Brain (organoid and tissue), 16 donors: ENCODE measurements at places on chromosomes 3 and 15. TPM values are rescaled to one million over a fixed set of nuclear protein-coding genes. Genes with fewer than 3 reads are reported as not detected.

DNA sequence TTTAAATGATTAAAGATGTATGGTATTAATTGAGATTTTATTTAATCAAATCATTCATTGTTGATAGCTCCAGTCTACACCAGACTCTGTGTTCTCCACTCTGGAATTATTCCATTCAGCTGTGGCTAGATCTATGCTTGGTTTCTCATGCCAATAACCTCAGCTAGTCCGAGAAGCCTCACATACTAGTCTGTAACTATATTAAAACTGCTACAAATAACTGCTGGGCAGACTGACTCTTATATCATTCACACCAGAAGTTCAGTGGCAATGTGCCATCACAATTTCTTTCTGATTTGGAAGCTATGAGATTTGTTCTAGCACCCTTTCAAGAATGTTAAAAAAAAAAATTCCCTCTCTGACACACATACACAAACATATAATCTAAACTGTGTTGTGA lies 947.3 kb downstream of the ROBO1 start:
- peak; percentile 86 for DNase-seq

- DNase-seq = peak; percentile 60
Observed at GRCh38 chr15:58269455-58270414, 131.6 kb downstream of the AQP9 start.

SH2D7 gene
- not detected for polyA plus RNA-seq

GCSAM gene
- not detected for polyA plus RNA-seq

- no peak for DNase-seq
Observed at GRCh38 chr3:18526667-18527066, 101.5 kb upstream of the SATB1 start.

- DNase-seq = no peak
Observed at GRCh38 chr3:156617781-156618180, 56.6 kb upstream of the TIPARP start.

UCN2 gene
- not detected for polyA plus RNA-seq

PODXL2 gene
- polyA plus RNA-seq = 133 TPM

- DNase-seq = no peak
Observed at GRCh38 chr3:135020181-135020580, 225.1 kb downstream of the EPHB1 start.

DNA sequence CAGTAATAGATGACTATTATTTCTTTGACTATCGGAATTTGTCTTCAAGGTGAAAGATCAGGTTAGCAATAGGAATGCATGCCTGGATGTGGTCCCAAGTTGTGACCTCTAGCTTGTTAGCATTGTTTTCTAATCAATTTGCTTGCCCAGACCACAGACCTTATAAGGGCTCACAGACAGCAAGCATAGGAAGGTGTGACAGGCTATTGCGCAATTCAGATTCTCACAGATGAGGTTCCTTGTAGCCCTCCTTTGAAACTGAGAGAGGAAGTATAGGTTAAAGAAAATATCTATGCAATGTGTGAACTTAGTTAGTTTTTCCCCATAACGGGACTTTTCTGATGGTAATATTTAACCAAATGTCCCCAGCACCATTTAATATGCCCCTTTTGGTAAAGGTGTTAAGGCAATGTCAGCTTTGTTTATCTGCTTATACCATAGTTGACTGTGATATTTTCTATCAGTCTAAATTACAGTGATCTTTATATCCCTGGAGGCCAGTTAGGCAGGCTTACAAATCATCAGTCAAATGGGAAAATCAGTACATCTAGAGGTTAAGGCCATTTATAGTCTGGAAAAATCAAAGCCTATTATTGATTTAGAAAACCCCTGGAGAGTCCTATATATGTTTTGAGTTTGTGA lies 168.1 kb upstream of the MBNL1 start:
- DNase-seq = no peak
